ENCODE measurements at places on chromosomes 1 and 21.

DNA sequence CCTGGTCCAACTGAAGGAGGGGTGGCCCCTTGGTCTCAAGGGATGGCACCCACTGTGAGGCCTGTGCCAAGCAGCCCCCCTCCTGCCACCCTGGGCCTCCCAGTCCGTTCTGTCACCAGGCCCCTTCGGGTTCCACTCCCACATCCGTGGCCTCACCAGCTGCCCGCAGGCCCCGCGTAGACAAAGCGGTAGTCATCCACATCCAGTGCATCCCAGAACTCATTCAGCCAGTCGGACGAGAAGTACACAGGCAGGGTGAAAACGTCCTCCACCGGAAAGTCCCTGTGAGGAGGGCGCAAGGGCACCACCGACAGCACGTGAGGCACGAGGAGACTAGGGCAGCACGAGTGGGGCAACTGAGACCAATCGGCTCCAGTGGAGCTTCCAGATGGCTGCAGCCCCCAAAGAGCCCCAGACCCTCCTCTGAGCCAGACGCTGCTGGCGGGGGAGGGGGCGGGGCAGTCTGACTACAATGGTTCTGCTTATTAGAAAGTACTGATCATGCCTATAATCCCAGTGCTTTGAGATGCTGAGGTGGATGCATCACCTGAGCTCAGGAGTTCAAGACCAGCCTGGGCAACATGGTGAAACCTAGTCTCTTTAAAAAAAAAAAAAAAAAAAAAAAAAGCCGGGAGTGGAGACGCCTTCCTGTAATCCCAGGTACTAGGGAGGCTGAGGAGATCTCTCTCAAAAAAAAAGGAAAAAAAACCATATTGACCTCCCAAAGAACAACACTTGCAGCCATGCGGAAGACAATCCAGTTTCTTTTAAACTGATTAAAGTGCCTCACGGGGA, 1.2 kb downstream of the JMJD4 start:
- DNase-seq, result no peak

DNA sequence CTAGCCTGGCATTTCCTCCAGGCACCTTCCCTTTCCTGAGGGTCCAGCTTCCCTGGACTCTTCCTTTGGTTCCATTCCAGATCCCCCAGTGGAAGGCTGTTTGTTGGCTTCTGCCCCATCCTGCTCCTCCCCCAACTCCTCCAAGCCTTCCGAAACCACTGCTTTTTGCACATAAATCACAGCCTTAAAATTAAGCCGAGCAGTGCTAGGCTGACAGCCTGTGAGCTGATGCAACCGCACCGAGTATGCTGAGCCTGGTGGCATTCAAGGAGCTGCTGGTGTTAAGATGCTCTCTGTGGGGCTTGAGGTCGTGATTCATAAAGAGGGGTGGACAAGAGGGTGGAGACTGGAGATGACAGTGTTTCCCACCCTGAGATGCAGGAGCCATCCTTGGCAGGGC, 266.6 kb upstream of the C1orf174 start:
- DNase-seq, result no peak

DNA sequence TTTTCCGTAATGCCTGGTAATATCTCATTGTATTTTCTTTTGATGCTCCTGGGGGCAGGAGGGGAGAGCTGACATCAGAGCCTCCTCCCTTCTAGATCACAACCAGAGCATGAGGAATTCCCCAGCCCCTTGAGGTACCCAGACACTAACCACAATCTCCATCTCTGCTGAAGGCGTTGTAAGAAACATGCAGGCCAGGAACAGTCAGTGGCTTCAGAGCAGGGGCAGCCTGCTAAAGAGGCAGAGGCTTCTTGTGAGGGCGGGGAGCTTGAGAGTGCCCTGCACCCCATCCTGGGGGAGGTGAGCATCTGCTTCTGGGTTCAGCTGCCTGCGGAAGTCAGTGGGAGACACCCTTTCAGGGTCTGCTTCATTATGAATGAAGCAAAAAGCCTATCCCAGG, 19.0 kb downstream of the MAPKAPK2 start:
- no peak for DNase-seq

GRCh38 chr1:203342192-203342940, 8.6 kb downstream of the FMOD start:
- peak; percentile 42 for DNase-seq

- no peak for DNase-seq
Observed at GRCh38 chr1:245915406-245915805, 591.7 kb downstream of the SMYD3 start.

GRCh38 chr21:41848533-41848932, 30.6 kb downstream of the PRDM15 start:
- DNase-seq, result no peak

DNA sequence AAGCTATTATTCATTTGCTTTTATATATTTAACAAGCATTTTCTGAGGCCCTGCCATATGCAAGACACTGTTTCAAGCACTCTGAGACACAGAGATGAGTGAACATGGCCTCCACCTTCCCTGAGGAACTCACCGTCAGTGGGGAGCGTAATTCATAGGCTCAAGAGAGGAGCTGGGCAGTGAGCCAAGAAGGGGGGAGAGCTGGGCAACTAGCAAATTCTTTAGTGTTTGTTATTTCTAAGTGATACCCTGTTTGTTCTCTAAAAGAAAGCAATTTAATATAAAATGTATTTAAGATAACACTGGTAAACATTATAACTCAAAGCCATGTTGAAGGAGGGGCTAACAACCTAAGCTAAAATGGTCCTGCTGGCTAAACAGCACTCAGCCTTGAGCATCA, 119.2 kb upstream of the NGF start:
- DNase-seq, result no peak

DNA sequence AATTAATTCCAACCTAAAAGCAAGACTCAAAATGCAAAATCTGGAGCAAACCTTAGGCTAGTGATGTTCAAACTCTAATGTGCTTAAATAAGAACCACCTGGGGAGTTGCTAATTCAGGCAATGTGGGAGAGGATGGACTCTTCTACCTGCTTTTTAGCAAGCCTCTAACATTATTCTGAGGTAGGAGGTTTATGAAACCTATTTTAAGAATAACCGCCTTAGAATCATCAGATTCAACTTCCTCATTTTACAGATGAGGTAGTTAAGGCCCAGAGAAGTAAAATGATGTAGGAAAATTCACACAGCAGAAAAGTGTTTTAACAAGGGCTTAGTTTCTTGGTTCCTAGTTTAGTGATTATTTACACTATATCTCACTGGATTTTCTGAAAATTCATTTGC, 8.6 kb upstream of the NTNG1 start:
- DNase-seq, result no peak

- peak; percentile 46 for DNase-seq
Observed at GRCh38 chr1:202860744-202861419, 28.1 kb downstream of the RABIF start.

DNA sequence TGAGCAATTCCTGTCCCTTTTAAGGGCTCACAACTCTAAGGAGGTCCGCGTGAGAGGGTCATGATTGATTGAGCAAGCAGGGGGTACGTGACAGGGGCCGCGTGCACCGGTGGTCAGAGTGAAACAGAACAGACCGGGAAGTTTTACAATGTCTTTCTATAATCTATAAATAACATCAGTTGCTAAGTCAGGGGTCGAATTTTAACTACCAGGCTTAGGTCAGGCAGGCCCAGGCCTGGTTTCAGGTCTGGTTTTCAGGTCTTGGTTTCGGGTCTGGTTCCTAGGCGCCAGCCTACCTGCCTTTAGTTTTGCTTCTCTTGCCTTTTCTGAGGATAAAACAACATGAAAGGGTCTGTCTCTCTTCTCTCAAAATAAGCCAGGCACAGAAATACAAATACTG, 476.0 kb upstream of the CAMK1G start:
- DNase-seq, result no peak

- no peak for DNase-seq
Observed at GRCh38 chr1:237470712-237471338, 419.9 kb downstream of the ZP4 start.

DNA sequence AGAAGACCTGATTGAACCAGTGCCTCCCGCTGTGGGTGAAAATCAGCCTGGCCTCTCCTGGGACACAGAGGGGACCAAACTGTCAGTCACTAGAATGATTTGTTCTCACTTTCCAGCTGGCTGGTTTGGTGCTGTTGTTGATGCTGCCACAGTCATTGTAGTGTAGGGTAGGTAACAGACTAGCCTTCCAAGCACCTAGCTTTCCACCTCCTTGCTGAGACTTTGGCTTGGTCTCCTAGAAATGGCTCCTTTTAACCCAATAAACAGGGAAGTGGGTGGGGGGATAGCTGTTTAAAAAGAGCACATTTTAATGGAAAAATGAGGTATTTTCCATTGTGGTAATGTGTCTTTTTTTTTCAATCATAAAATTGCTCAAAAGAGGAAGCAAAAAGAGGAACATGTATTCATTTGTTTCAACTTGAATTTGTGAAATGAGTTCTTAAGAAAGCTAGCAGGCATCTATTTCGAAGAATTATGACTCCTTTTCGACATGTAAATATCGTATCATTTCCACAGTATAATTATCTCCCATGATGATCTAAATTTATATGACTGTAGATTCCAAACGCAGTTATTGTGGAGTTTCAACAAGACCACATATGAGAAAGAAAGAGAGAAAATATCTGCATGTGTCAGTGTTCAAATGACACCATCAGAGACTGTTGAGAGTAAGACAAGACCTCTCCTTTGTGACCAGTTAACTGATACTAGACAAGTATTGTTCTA, 190.1 kb downstream of the HLX start:
- no peak for DNase-seq

Measured in fibroblast of lung (primary cell).